Activated naive CD4-positive, alpha-beta T cell (primary cell): ENCODE measurements at places on chromosomes 12 and 14.

DNA sequence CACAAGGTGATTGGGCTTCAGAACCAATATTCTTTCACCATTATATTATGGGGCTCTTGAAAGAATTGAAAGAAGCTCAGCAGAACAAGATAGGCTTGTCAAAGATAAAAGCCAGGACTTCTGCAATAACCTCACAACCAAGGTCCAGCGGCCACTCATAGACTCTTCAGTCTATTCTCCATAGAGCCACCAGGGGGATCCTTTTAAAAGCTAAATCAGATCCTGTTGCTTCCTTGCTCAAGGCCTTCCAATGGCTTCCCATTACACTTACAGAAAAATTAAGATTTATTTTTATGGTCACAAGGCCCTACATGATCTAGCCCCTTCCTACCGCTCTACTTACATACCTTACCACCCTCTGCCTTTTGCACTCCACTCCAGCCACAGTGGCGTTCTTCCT lies 169.6 kb downstream of the C12orf42 start:
- DNase-seq: no peak

DNA sequence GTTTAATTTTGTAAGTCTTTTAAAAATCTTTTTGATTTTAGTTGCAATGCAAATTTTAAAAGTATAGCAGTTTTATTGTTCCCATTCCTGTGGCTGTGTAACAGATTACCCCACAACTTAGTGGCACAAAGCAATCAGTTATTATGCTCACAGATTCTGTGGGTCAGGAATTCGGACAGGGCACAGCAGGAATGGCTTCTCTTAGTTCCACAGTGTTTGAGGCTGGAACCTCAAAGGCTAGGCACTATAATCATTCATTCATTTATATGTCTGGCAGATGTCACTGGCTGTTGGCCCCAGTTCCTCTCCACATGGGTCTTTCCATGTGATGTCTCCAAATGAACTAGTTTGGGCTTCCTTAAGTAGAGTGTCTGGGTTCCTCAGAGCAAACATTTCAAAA lies 193.3 kb downstream of the RAD51B start:
- no peak for DNase-seq

DNA sequence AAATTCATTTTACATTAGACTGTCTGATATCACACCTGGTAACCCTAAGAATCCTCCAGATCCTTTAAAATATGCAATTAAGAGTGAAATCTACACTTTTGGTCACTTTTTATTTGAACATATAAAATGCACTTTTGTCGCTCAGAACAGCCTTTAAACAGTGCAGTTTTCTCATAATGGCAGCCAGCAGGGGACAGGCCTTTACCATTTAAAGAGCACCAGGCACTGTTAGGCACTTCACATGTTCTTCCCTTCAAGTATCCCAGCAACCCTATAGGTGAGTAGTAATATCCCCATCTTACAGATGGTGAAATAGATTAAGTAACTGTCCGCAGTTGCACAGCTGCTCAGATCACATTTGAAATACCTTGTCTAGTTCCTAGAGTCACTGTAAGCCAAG lies 11.3 kb upstream of the SAMD4A start:
- DNase-seq: no peak

DNA sequence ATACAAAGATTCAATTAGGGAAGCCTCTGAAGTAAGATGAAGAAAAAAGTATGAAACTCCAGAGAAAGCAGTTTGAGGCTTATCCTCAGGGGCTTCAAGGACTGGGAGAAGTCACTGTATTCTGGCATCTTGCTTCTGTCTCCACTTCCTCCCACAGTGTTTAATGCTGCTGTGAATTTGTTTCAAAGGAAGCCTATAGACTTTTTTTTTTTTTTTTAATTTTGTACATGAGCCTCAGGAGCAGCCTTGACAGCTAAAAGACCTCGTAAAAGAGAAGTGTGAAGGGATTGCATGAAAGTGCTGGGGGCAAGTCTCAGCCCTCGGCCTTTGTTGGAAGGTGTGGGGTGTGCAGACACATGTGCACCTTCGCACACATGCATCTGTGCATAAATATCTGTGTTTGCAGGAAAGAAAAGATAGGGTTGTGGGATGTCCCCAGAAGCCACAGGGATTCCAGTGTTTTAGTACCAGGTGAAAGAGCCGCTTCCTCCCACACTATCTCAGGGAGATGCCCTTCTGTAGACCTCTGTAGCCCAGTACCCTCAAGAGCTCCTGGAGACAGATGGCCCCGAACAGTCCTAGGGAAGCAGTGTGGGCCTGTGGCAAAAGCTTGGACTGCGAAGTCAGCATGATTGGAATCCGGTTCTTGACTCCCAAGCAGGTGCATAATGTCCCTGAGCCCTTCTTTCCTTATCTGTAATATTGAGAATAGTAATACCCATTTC lies 193.5 kb upstream of the BCL2L14 start:
- DNase-seq: no peak

- no peak for DNase-seq
Observed at GRCh38 chr12:115013236-115013981, 329.4 kb upstream of the TBX3 start.

DNA sequence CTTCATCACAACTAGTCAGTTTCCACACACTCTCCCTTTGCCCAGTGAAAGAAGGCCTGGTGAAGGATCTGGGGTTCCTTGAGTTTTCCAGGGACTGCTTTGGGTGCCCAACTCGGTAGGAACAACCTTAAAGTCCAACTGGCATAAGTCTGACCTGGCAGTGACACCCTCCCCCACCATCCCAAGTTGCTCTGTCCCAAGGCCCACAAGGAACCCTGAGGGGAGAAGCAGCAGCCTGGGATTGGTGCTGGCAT lies 1.6 kb downstream of the KMT2D start:
- no peak for DNase-seq

DNA sequence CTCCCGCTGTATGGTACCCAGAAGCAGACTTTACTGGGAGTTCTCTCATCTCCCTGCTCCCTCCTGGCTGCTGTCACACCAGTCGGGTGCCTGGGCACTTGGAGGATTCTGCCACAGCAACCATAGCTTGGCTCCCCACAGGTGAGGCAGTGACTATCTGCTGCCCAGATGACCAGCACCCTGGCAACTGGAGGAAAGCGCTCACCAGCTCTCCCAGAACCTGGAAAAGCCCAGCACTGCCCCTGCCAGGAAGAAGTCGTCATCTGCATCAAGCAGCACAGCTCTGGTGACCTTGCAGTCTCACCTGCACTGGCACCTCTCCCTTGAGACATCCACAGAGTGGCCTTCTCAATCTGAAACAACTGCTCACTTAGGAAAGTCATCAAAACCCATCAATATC lies 31.9 kb upstream of the TC2N start:
- no peak for DNase-seq

DNA sequence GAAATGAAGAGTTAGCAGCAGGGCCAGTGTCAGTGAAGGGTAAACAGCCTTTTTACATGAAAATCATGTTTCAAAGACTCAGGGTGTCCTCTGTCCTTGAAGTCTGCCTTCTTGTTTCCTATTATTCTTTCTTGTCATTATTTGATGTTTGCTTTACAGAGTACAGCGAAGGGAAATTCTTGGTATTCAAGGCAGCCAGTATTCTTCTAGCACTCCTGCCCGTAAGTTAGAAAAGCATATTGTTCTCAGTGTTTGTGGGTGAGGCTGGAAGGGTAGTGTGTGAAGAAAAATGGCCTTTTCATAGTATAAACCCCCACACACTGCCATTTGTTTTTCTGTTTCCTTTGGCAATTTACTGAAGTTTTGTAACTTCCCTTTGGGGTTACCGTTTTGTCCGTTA lies 217.3 kb upstream of the NAV3 start:
- DNase-seq: no peak

- no peak for DNase-seq
Observed at GRCh38 chr12:53098354-53098981, 1.0 kb downstream of the IGFBP6 start.

GRCh38 chr12:94276725-94277124 lies 128.3 kb downstream of the PLXNC1 start:
- no peak for DNase-seq

GRCh38 chr14:84963518-84963917 lies 566.4 kb upstream of the FLRT2 start:
- DNase-seq: no peak

DNA sequence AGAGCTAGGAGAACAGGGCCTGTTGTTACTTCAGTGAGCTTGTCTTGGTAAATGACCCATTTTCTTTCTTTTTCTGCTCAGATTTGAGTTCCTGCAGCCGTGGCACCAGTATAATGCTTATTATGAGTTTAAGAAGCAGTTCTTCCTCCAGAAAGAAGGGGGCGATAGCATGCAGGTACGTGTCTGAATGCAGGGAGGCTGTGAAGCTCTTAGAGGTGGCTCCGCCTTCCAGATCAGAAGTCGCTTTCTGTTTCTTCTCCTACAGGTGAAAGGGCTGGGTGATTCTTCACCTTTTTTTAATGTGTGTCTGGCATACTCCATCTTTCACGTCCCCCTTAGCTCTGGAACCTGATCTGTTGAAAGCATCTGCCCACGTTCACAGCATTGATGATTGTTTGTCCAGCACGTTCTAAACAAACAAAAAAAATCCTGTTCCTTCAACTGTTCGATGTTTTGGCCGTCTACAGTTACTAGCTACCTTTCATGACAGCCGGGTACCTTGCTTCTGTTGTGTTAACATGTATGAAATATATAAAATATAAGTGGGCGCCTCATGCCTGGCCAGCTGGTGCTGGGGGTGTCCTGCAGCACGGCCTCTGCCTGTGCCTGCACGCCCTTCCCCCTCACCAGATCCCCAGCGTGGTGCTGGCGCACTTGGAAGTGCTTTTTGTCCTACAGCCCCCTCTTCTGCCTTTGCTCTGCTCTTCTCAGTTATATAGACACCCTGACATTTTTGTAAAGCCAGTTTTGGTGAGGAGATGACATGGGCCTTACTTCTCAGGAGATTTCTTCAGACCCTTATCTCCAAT lies 44.6 kb downstream of the SFSWAP start:
- no peak for DNase-seq

- DNase-seq: no peak
Observed at GRCh38 chr14:96997996-96998395, 200.8 kb downstream of the VRK1 start.

DNA sequence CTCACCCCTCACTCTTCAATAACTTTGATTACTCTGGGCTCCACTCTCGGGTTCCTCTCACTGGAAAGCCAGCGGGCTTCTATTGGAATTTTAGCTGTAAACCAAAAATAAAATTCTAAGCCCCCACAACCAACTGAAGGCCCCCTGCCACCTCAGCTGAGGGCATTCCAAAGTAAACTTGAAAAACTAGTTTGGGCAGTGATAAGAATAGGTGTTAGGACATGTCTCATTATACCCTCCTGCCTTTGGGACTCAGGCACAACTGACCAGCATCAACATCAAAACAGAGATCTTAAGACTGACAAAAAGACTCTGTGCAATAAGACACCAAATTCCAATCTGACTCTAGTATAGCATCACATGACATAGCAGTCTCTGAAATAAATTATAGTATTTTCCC lies 11.9 kb upstream of the TSPAN9 start:
- DNase-seq: no peak

DNA sequence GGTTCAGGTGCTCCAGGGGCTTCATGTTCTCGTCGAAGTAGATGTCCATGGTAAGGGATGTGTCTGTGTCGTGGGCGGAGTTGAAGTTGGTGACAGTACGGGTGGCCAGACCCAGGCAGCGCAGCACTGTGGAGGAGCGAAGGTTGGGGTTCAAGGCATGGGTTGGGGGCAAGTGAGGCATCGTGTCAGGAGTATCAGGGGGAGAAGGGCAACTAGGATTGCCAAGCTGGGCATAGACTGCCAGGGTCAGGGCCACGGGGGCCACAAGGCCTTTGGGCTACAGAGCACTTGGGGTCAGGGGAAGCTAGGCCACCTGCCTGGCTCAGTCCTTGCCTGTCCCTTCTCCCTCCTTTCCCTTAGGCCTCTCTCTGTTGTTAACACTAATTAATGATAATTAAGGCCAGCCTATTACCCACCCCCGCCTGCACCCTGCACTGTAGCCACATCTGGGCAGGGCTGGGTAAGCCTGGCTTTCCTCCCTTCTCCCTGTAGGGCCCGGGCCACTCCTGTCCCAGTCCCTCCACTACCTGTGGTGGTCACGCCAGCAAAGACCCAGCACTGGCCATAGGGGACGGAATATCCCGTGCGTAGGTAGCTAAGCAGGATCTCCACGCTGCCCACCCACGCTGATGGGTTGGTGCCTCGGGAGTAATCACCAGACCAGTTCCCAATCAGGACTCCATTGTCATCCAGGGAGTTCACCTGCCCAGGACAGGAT lies 4.3 kb downstream of the TGM1 start:
- no peak for DNase-seq

GRCh38 chr14:101233808-101234207 lies 327.5 kb upstream of the DIO3 start:
- no peak for DNase-seq

- no peak for DNase-seq
Observed at GRCh38 chr12:107361970-107362369, 268.6 kb upstream of the CRY1 start.

DNA sequence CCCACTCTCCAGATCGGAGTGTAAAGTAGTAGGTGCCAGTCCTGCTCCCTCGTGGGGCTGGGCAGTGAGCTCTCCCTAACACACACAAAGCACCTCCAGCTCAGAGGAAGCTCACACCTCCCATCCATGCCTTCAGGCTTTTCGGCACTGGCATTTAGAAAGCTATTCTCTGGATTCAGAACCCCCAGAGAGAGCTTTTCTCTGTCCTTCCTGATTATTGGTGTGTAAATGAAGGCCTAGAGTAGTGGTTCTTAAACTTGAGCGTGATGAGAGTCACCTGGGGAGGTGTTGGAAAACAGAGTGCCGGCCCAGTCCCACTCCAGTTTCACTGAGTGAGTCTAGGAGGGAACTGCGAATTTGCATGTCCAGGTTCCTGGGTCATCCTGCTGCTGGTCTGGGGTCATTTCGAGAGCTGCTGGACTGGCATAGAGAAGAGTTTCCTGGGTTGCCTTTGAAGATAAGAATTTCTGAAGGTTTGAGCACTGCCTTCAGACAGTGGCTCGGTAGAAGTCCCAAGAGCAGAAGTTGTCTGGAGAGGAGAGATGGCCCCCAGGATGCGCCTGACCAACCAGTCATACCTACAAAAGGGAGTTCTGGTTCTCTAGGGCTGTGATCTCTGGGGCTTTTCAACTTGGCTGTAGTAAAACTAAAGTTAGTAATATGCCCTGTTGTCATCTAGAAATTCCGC lies 15.1 kb downstream of the CD9 start:
- DNase-seq: no peak

DNA sequence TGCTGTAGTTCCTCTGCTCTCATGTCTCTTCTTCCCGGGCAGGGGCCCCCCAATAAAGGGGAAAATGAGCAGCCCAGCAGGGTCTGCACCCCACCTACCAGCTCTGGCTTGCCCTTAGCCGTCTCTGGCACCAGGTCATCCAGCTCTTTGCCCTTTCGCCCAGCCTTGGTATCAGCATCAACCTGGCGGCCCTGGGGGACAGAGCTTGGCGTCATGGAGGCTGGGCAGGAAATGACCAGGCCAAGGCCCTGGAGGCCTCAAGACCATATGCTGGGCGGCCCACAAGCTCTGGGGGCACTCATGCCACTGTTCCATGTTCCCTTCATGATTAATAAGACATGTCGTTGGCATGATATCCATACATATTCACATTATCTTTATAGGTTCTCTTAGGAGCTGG lies 14.7 kb downstream of the MYL6 start:
- DNase-seq: no peak
